Thoracic aorta (tissue), 2 donors: ENCODE measurements at places on chromosomes 7 and 10. TPM values are rescaled to one million over a fixed set of nuclear protein-coding genes. Genes with fewer than 3 reads are reported as not detected.

The FFAR4 gene
- total RNA-seq, result 1.3 TPM

- H3K27ac ChIP-seq, result no peak overlapping the region
- no peak overlapping the region for H3K4me3 ChIP-seq
- no peak for DNase-seq
- no peaks in the 10 kb centered on the region for H3K27me3 ChIP-seq
- H3K36me3 ChIP-seq, result no peaks in the 10 kb centered on the region
These were observed 128.6 kb downstream of the CCNY start for GRCh38 chr10:35464825-35465456.

The AKR1B15 gene
- 0.27 TPM for total RNA-seq

DNA sequence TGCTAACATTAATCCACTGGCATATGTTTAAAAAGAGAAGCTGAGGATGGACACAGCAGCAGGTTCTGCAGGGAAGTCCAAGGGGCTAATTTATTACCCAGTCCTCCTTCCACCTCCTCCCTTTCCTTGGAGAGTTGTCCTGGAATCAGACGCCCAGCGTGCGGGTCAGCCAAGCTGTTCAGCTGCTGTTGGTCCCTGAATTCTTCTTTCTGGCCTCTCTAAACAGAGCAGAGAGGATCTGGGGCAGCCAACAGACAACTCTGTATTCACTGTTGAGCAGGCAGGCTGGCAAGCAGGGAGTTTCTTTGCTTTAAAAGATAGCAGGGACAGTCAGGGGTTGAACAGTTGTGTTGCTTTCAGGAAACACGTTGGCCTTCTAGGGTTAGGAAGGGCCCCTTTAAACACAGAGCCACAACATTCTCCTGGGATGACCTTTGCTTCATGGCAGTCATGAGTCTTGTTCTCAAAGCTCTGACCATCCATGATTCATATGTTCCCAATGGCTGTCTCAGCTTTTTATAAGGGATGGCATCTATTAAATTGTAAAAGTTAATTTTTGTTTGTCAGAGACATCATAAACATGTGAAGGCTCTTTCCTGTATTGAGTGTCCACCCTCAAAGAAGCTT is 217.0 kb downstream of the CREB5 start:
- no peak for DNase-seq
- H3K4me1 ChIP-seq, result peaks cover 76% of the 10 kb centered on the region
- no peak overlapping the region for H3K27ac ChIP-seq
- no peaks in the 10 kb centered on the region for H3K36me3 ChIP-seq
- H3K27me3 ChIP-seq, result no peaks in the 10 kb centered on the region

- no peaks in the 10 kb centered on the region for H3K27me3 ChIP-seq
- H3K36me3 ChIP-seq, result no peaks in the 10 kb centered on the region
- H3K4me1 ChIP-seq, result no peaks in the 10 kb centered on the region
- DNase-seq, result no peak
- H3K27ac ChIP-seq, result no peak overlapping the region
- no peak overlapping the region for H3K4me3 ChIP-seq
These were observed 114.5 kb upstream of the SMIM30 start for GRCh38 chr7:113232885-113233284.

The IQCE gene
- 40.1 TPM for total RNA-seq

GRCh38 chr10:124626759-124627380 is 117.3 kb downstream of the FAM53B start:
- H3K36me3 ChIP-seq, result no peaks in the 10 kb centered on the region
- H3K4me3 ChIP-seq, result no peak overlapping the region
- no peak overlapping the region for H3K27ac ChIP-seq
- DNase-seq, result no peak

The CLRN3 gene
- total RNA-seq, result not detected

The SLC29A3 gene
- total RNA-seq, result 5.9 TPM

DNA sequence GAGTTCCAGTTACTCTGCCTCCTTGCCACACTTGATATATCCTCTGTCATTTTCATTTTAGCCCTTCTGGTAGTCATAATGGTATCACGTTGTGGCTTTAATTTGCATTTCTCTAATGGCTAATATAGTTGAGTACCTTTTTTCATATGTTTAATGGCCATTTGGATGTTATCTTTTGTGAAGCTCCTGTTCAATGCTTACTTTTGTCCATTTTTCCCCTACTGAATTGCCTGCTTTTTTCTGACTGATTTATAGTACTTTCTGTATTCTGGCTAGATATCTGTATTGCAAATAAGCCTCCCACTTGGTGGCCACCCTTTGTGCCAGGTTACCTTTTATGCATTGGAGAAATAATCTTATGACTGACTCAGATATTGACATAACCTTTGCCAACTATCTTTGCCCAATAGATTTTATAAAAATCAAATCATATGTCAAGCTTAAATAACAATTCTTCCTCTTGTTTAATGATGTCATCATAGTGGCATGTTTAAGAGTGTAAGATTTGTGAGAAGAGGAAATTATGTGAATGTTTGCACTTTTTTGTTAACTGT is 50.6 kb downstream of the PRPF18 start:
- H3K4me3 ChIP-seq, result no peak overlapping the region
- peaks cover 14% of the 10 kb centered on the region for H3K36me3 ChIP-seq
- no peak for DNase-seq
- H3K27ac ChIP-seq, result no peak overlapping the region
- H3K27me3 ChIP-seq, result no peaks in the 10 kb centered on the region
- peaks cover 18% of the 10 kb centered on the region for H3K4me1 ChIP-seq

The MDFIC gene
- total RNA-seq, result 29.3 TPM

The WEE2 gene
- total RNA-seq, result not detected

DNA sequence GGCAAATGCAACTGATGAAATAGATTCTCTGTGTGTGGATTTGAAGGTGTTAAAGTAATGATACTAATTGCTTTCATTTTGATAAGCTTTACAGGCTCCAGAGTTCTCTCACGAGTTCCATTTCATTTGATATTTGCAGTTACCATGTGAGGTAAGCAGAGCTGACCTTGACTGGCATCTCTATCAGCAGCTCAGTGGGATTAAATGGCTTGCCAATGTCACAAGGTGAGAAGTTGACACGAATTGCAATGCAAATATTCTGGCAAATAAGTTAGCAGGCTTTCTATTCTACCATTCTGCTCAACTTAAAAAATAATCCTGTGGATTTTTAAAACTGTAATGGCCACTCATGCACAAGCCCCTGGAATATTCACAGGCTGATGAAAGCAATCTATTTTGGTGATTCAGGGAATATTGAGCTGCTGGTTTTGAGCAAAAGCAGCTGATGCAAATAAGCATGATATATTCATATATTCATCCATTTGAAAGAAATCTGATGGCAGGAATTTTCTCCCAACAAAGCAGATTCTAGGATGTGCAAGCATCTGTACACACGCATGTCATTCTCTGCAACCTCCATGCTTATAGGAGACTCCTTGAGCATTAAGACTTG is 64.5 kb upstream of the ANKRD1 start:
- no peaks in the 10 kb centered on the region for H3K27me3 ChIP-seq
- H3K36me3 ChIP-seq, result no peaks in the 10 kb centered on the region
- no peak overlapping the region for H3K4me3 ChIP-seq
- no peaks in the 10 kb centered on the region for H3K4me1 ChIP-seq

DNA sequence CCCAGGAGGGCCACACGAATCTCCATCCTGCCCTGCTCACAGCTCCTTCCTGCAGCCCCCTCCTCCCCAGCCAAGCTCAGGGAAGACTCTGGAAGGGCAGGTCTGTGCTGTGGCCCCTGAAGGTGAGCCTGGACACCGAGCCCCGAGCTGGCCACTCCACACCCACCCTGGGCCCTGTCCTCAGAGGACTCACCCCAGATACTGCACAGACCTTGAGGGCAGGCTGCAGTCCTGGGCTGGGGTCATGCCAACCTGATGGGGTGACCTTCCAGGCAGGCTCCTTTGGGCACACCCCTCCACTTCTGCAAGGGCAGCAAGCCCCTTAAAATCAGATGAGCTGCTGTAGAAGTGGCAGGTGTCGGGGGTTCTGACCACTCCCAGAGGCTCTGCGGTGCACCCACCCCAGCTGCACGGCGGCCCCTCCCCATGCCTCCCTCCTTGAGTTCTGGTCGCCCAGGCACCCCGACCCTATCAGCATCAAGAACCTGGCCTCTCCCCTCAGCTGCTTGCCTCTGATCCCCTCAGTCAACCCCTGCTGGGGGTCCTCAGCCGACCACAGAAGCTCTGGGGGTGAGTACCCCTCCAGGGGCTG is 24.3 kb downstream of the YKT6 start:
- H3K4me1 ChIP-seq, result no peaks in the 10 kb centered on the region
- no peak for DNase-seq
- H3K36me3 ChIP-seq, result no peaks in the 10 kb centered on the region
- no peak overlapping the region for H3K4me3 ChIP-seq
- no peak overlapping the region for H3K27ac ChIP-seq

DNA sequence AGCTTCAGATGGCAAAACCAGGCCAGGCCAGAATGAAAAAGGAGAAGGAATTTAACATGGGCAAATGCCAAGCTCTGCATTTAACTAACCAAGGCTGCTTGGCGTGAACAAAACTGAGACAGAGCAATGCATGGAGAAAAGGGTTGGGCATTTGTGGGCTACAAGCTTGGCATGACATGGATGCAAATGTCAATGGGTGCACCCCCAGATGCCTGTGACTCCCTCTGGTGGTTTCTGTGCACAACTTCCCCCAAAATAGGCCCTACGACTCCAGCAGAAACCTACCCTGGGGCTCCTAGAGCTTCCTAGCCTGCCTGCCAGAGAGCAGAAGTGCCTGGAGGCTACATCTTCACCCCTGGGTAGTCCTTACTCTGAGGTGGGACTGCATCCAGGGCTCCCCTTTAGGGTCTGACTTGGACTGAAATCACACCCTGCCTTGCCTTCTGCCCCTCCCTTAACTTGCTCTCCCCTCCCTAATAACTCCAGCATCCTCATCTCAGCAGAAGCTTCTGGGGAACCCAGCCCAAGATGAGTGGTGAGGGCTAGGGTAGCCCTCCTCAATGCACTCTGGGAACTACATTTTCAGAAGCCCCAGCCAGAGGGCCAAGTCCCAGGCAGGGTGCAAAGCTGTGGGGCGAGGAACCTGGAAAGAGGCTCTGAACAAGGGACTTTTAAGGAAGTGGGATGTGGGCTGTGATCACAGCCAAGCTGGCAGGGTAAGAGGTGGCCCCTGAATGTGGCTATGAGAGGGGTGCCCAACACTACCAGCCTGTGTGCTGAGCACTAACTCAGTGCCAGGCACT is 11.3 kb downstream of the GPRIN2 start:
- no peak overlapping the region for H3K4me3 ChIP-seq
- no peaks in the 10 kb centered on the region for H3K27me3 ChIP-seq
- no peaks in the 10 kb centered on the region for H3K36me3 ChIP-seq
- no peak for DNase-seq
- peaks cover 21% of the 10 kb centered on the region for H3K4me1 ChIP-seq

The HABP2 gene
- total RNA-seq, result not detected

GRCh38 chr7:112161253-112162141 is 44.7 kb downstream of the DOCK4 start:
- no peaks in the 10 kb centered on the region for H3K27me3 ChIP-seq
- peaks cover 6% of the 10 kb centered on the region for H3K4me1 ChIP-seq
- H3K27ac ChIP-seq, result no peak overlapping the region
- no peak overlapping the region for H3K4me3 ChIP-seq
- no peaks in the 10 kb centered on the region for H3K36me3 ChIP-seq

DNA sequence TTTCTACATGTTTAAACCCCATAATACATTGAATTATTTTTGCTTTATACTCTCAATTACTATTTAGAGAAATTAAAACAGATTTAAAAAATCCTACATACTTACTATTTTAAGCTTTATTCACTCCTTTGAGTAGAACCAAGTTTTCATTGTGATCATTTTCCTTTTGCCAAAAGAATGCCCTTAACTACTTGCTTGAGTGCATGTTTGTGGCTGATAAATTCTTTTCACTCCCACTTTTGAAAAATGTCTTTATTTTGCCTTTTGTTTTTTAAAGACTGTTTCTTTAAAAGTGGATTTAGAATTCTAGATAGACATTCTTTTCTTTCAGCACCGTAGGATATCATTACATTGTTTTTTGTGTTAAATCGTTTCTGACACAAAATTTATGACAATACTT is 22.3 kb upstream of the AGR3 start:
- H3K4me1 ChIP-seq, result no peaks in the 10 kb centered on the region
- DNase-seq, result no peak
- no peaks in the 10 kb centered on the region for H3K36me3 ChIP-seq
- H3K27ac ChIP-seq, result no peak overlapping the region
- no peaks in the 10 kb centered on the region for H3K27me3 ChIP-seq

- H3K4me3 ChIP-seq, result no peak overlapping the region
- H3K4me1 ChIP-seq, result no peaks in the 10 kb centered on the region
- no peaks in the 10 kb centered on the region for H3K36me3 ChIP-seq
- DNase-seq, result no peak
- no peaks in the 10 kb centered on the region for H3K27me3 ChIP-seq
These were observed 140.2 kb upstream of the AHR start for GRCh38 chr7:17158261-17158660.

DNA sequence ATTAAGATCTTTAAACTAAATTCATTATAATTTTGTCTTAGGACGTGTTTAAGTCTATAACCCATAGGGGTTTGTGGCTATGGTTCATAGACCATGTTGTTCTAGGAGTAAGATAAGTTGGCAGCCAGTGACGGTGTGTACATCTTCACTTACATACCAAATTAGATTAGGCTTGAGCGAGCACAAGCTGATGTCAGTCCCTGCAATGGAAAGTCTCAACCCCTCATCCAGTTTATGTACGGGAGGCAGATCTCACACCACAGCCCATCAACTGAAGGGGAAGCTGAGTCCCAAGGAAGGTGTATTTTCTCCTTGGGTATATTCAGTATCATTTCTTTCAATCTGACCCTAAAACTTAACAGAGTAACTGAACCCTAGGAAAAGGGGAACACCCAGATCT is 5.1 kb upstream of the SMC3 start:
- H3K4me1 ChIP-seq, result no peaks in the 10 kb centered on the region
- H3K36me3 ChIP-seq, result no peaks in the 10 kb centered on the region
- H3K27me3 ChIP-seq, result no peaks in the 10 kb centered on the region
- H3K27ac ChIP-seq, result no peak overlapping the region
- no peak for DNase-seq
- no peak overlapping the region for H3K4me3 ChIP-seq

The CELF2 gene
- total RNA-seq, result 69.0 TPM

GRCh38 chr10:73907841-73908517 is 3.0 kb upstream of the PLAU start:
- H3K36me3 ChIP-seq, result no peaks in the 10 kb centered on the region
- peak overlapping the region; percentile 88 for H3K27ac ChIP-seq
- no peak for DNase-seq
- H3K27me3 ChIP-seq, result no peaks in the 10 kb centered on the region
- H3K4me1 ChIP-seq, result peaks cover 10% of the 10 kb centered on the region
- H3K4me3 ChIP-seq, result no peak overlapping the region

DNA sequence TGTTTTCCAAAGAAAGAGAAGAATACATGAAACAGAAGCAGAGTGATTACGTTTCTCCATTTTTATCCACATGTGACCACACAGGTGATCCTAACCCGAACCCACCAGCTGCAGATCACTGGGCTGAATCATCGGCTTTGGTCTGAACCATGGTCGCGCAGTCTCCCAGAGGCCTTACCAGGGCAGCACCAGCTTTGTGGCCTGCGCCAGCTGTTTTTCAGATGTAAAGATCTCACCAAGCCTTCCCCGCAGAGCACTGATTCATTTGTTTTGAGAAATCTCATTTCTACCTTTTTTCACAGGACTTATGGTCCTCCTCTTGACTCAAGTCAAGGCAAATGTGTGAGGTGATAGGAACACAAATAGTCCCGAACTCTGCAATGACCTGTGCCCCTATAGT is 207.0 kb upstream of the PPP2R2D start:
- no peak overlapping the region for H3K27ac ChIP-seq
- no peak for DNase-seq
- no peaks in the 10 kb centered on the region for H3K36me3 ChIP-seq
- H3K4me3 ChIP-seq, result no peak overlapping the region
- H3K4me1 ChIP-seq, result no peaks in the 10 kb centered on the region
